Ascending aorta (tissue), 2 donors: ENCODE measurements at places on chromosomes 3 and 15. TPM values are rescaled to one million over a fixed set of nuclear protein-coding genes. Genes with fewer than 3 reads are reported as not detected.
A peak's percentile ranks its signal among the peaks of the same experiment; 100 is the strongest.

- DNase-seq = no peak
- no peaks in the 10 kb centered on the region for H3K36me3 ChIP-seq
- no peak overlapping the region for H3K4me3 ChIP-seq
These were observed 81.7 kb downstream of the MSL2 start for GRCh38 chr3:136114421-136114820.

The CLDND1 gene
- total RNA-seq = 171 TPM

- H3K4me1 ChIP-seq = peaks cover 6% of the 10 kb centered on the region
- H3K27me3 ChIP-seq = no peaks in the 10 kb centered on the region
These were observed 453.9 kb downstream of the LPP start for GRCh38 chr3:188607805-188608315.

DNA sequence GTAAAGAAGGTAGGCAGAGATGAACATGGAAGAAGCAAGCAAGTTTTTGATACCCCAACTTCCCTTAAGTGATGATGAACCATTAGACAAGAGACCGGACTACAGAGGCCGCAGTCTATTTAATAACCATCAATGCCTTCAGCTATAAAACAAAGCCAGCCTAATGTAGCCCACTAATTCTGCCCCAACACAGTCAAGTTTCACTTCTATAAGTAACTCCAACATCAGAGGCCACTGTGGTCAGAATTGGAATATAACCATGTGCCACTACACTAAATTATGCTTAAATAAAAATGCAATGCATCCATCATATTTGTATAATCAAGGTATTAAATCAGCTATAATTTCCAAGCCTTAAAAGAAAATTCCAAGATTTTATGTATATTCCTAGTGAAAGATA is 234.7 kb downstream of the FOXP1 start:
- H3K36me3 ChIP-seq = no peaks in the 10 kb centered on the region
- DNase-seq = no peak
- H3K4me3 ChIP-seq = no peak overlapping the region

DNA sequence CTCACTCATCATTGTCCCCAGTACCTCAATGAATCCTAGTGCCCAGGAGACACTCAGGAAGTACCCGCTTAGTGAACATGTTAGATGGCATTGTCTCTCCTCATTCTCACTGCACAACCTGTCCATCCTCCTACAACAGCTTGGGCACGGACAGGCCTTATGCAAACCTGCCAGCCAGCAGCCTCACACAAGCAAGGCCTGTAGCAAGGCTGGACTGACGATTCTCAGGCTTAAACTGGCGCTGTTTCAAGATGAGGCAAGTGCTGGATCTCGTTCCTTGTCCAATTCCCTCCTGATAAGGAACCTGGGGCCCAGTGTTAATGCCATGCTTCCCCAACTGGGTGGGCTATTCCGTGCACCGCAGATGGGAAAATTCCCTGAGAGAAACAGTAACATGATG is 59.0 kb downstream of the CDCP1 start:
- no peak overlapping the region for H3K4me3 ChIP-seq
- no peaks in the 10 kb centered on the region for H3K27me3 ChIP-seq
- no peak for DNase-seq
- no peaks in the 10 kb centered on the region for H3K4me1 ChIP-seq

- no peaks in the 10 kb centered on the region for H3K4me1 ChIP-seq
- no peak overlapping the region for H3K4me3 ChIP-seq
- H3K27ac ChIP-seq = no peak overlapping the region
- H3K36me3 ChIP-seq = no peaks in the 10 kb centered on the region
These were observed 508.6 kb upstream of the IL12A start for GRCh38 chr3:159480046-159480445.

- peak; percentile 43 for DNase-seq
- no peaks in the 10 kb centered on the region for H3K27me3 ChIP-seq
- peaks cover 5% of the 10 kb centered on the region for H3K4me1 ChIP-seq
- no peak overlapping the region for H3K4me3 ChIP-seq
- no peak overlapping the region for H3K27ac ChIP-seq
These were observed 122.7 kb downstream of the DGKG start for GRCh38 chr3:186239321-186239720.

DNA sequence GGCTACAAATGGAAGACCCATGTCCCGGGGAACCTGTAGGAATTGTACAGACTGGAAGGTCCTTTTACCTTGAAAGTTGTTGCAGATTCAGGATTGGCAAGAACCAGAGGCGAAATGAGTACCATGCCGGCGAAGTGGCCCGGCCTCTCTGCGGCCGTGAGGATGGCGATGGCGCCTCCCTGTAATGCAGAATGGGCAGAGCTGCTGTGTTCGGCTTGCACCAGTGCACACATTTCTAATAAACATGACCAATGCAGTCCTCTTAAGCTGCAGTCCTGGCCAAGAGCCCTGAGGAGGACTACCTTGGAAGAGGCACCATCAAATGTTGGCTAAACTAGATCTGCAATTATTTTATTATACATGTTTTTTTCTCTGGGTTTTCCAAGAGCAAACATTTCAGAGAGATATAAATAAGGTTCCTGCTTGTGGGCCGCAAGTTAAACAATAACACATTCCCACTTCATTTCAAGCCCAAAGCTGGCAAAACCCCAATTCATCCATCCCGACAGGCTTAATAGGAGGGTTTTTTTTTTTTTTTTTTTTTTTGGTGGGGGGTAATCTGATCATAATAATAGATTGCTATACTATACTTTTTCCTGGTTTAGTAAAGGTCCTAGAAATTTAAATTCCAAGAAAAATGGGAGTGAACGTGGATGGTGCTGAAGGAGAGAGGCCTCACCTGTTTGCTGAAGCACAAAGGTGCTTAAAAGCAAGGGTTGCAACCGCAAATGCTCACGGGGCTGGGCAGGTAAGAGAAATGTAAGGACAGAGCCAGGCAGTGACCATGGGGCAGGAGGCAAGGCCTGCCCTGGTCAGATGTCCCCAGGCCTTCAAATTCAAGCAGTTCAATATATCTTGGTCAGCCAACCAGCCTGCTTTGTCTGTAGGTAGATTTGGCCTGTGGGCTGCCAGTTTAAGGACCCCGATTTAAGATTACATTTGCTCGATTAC is 48.5 kb downstream of the ABTB1 start:
- H3K27me3 ChIP-seq = no peaks in the 10 kb centered on the region
- no peak for DNase-seq
- H3K36me3 ChIP-seq = peaks cover 4% of the 10 kb centered on the region
- no peaks in the 10 kb centered on the region for H3K4me1 ChIP-seq
- no peak overlapping the region for H3K4me3 ChIP-seq

GRCh38 chr15:98565566-98565965 is 82.8 kb upstream of the IGF1R start:
- H3K4me3 ChIP-seq = no peak overlapping the region
- no peaks in the 10 kb centered on the region for H3K36me3 ChIP-seq
- no peaks in the 10 kb centered on the region for H3K27me3 ChIP-seq
- no peak for DNase-seq
- no peak overlapping the region for H3K27ac ChIP-seq
- no peaks in the 10 kb centered on the region for H3K4me1 ChIP-seq

- DNase-seq = no peak
- no peak overlapping the region for H3K4me3 ChIP-seq
- H3K36me3 ChIP-seq = no peaks in the 10 kb centered on the region
These were observed 61.7 kb downstream of the CBLB start for GRCh38 chr3:105807146-105807545.

DNA sequence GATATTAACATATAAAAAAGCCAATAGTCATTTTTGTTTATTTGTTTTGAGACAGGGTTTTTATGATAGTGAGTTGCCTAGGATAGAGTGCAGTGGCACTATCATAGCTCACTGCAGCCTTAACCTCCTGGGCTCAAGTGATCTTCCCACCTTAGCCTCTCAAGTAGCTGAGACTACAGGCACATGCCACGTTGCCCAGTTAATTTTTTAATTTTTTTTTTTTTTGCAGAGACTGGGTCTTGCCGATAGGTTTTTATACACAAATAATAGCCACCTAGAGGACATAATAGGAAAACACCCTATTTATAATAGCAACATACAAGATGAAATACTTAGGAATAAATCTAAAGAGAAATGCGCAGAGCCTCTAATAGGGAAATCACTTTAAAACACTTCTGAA is 13.3 kb downstream of the EIF3J start:
- no peak overlapping the region for H3K27ac ChIP-seq
- no peaks in the 10 kb centered on the region for H3K27me3 ChIP-seq
- peaks cover 5% of the 10 kb centered on the region for H3K4me1 ChIP-seq
- no peak overlapping the region for H3K4me3 ChIP-seq

GRCh38 chr15:29534378-29534777 is 264.8 kb upstream of the NSMCE3 start:
- H3K27ac ChIP-seq = peak overlapping the region; percentile 50
- no peaks in the 10 kb centered on the region for H3K27me3 ChIP-seq
- H3K4me3 ChIP-seq = no peak overlapping the region
- peaks cover 4% of the 10 kb centered on the region for H3K4me1 ChIP-seq

The NTRK3 gene
- 52.7 TPM for total RNA-seq

The TMEM40 gene
- total RNA-seq = not detected

DNA sequence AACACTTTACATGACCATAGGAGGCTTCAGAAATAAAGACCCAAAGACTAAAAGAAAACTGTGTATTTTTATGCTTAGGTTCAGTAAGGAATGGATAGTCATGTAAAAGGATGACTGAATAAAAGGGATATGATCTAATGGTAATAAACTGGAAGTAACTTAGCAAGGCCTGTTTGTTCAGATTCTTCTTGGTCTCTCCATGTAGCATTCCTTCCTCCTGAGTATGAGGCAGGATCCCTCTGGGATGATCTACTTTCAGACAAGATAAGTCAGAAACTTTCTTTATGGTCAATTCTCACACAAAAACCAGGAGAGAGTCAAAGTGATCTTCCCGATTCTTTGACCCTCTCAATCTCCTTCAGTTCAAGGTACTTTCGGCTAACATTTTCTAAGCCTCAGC is 340.8 kb upstream of the DCBLD2 start:
- no peaks in the 10 kb centered on the region for H3K27me3 ChIP-seq
- peaks cover 32% of the 10 kb centered on the region for H3K4me1 ChIP-seq
- peak overlapping the region; percentile 78 for H3K27ac ChIP-seq
- H3K36me3 ChIP-seq = no peaks in the 10 kb centered on the region

DNA sequence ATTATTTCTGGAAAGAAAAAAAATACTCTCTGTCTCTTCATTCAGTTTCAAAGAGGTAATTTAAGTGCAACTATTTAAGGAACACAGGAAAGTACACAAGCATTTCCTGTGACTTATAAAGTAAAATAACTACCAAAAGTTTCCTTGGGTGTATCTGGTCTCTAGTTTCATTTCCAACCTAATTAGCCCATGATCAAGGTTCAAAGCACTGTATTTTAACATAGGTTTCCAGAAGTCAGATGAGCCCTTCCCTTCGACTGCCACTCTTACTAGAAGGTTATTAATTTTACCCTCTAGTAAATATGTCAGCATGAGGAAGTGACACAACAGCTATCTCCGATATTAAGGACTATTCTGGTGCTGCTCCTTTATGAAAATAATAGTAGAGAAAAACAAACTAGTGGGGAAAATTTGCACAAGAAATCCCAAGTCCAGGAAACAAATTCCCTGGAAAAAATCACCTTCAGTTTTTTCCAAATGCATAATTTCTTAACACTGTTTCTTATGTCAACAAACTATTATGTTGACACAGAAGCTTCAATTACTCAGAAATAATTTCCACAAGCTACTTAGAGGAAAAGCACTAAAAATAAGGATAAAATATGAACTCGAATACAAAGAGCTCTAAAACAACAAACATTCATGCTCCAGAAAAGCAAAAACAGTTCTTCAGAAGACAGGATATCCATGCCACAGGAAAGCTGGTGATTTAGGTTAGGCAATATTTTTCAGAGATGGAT is 35.3 kb downstream of the CCPG1 start:
- no peak for DNase-seq
- H3K4me3 ChIP-seq = no peak overlapping the region
- peaks cover 5% of the 10 kb centered on the region for H3K4me1 ChIP-seq
- H3K36me3 ChIP-seq = peaks cover 37% of the 10 kb centered on the region
- no peaks in the 10 kb centered on the region for H3K27me3 ChIP-seq

The SLC9C1 gene
- total RNA-seq = 0.32 TPM

DNA sequence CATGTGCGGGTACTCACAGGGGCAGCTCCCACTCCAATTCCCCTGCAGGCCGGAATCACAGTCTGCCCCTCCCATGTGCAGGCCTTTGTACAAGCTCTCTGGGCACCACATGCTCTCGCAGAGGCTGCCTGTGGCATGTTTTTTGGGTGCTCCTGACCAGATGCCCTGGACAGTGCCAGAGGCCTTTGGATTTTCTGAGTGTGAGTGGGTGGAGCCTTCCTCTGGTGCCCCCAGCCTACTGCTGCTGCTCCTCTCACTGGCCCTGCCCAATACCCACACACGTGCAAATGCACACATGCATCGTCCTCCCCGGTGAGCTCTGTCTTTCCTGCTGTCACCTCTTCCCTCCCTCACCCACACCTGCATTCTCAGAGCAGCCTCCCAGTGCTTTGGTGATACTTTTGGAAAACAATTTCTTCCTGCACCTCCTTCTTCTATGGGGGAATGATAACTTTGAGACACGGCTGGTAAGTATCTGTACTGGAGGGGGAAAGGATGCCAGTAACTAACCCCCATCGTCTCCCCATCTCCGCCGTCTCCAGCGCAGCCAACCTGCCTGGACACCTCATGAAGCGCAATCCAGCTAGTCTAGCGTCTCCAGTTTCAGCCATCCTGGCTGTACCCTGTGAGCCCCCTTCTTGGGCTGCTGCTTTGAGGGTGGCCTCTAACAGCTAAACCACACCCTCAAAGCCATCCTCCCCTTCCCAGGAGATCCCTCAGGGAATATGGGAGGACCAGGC is 229.4 kb upstream of the TOPAZ1 start:
- H3K27me3 ChIP-seq = no peaks in the 10 kb centered on the region
- H3K36me3 ChIP-seq = no peaks in the 10 kb centered on the region
- H3K4me3 ChIP-seq = no peak overlapping the region
- DNase-seq = no peak

The TMEM212 gene
- total RNA-seq = not detected

DNA sequence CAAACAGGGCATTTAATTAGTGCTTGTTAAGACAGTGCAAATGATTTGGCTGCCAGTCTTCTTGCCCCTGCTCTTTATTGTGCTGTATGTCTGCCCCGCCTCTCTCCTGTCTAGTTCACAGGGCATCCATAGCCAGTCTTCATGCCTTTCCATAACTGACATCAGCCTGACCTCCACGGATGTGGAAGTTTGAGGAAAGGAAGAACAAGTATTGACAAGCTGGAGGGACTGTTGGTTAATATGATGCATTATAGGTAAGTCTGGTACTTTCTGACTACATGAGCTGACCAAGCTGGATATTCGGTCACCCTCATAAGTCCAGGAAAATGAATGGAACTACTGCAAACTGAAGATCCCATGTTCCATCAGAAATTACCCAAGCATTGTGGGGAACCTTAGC is 325.9 kb downstream of the TIGIT start:
- H3K4me3 ChIP-seq = no peak overlapping the region
- H3K36me3 ChIP-seq = no peaks in the 10 kb centered on the region
- no peak for DNase-seq
- H3K4me1 ChIP-seq = peaks cover 5% of the 10 kb centered on the region

DNA sequence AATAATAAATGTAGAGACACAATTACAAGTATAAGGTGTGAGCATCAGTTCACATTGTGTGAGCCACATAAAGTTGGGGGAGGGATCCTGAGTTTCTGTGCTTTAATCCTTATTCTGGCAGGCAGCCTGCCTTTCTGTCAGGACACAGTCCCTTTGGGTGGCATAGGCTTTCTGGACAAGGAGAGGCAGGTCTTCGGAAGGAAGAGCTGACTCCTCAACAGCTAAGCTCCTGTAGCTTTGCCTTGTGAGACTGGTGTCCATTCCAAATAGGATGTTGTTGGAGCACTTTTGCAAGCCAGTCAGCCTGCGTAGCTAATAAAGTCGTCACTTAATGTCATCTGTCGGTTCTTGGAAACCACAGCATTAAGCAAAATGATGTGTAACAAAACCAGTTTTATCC is 151.9 kb upstream of the MCTP2 start:
- H3K4me3 ChIP-seq = no peak overlapping the region
- no peaks in the 10 kb centered on the region for H3K27me3 ChIP-seq
- no peaks in the 10 kb centered on the region for H3K4me1 ChIP-seq
- no peak overlapping the region for H3K27ac ChIP-seq
- no peaks in the 10 kb centered on the region for H3K36me3 ChIP-seq
